ENCODE measurements at places on chromosomes 3 and 15.

DNA sequence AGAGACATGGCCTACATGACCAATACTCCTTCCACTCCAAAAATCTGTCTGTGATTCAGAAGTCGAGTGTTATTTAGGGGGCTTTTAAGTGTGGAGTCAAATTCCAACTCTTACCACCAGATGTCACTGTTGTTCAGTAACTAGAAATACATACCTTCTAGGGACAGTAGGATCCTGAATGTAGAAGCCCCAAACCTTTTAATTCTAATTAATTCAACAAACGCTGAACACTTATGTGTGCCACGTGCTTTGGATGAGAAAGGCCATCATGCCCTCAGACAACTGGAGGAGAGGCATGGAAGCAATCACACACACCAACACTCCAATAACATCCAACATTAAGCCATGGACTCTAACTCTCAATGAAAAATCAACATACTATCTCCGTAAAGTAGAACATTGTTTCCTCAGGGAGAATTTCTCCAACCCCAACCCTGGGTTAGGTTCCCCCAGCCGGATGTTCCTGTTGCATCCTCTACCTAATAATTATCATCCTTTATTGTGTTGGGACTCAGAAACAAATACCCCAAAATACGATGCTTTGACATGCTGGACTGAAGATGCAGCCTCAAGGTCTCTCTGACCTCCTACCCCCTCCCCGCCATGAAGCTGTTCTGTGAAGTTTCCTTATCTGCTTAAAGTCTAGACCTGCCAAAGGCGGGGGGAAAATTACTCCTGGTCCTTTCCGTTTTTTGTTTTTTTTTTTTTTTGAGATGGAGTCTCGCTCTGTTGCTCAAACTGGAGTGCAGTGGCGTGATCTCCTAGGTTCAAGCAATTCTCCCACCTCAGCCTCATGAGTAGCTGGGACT lies 8.0 kb upstream of the CCDC13 start:
- no peak for DNase-seq

DNA sequence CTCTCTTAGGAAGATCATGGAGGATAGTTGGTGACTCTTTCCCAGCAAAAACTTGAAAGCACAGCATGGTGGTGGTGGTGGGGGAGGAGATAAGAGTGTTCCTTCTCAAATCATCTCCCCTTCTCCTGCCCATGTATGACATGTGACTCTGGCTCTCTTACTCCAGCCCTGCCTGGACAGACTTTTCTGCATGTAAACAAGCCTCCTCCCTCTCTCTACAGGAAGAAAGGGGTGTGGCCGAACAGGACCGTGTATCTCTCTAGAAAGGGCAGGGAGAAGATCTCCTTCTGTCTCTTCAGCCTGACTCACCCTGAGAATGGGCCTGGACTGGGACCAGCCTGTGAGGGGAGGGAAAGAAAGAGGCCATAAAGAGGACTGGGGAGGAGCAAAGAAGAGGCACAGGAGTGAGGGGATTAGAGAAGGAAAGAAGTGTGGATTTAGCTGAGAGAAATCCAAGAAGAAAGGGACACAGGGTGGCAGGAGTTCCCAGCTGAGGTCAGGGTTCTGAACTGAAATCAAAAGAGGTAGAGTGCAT lies 1.5 kb downstream of the CELF6 start:
- no peak for DNase-seq

- no peak for DNase-seq
Observed at GRCh38 chr3:15452961-15453360, 25.6 kb downstream of the EAF1 start.

DNA sequence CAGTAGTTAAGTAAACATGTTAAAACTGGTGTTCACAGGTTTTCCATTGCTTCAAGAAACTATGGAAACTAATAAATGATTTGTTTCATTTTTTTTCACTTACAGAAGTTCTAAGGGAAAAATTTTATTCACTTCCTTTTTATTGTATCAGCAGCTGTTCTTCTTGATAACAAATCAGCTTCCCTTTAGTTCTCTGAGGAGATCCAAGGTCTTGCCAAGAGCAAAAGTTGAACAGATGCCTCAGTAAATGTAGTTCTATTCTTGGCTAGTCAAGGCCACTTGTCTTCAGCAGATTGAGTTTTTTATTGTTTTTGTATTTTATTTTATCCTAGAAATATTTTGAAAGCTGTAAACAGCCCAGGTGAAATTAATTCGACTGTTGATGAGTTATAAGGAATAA lies 41.8 kb downstream of the KCNH8 start:
- DNase-seq: no peak

DNA sequence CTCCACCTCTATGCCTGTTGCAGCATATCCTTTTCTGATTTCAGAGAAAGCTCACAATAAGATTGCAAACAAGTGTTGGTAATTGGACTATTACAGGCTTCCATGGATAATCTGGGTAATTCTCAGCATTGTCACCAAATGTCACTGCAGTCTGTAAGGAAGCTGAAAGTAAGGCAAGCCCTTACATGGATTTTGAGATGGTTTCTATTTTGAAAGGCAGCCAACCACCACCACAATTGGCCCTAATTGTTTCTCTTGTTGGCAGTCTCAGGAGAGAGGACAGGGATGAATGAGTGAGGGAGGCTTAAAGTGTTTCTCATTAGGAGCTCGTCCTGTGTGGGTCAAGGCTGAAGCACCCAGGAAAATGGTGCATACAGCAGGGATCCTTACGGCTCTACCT lies 879.9 kb downstream of the TUSC7 start:
- DNase-seq: no peak

GRCh38 chr3:28973609-28974008 lies 307.3 kb upstream of the RBMS3 start:
- DNase-seq: no peak

- DNase-seq: no peak
Observed at GRCh38 chr3:23052208-23052607, 150.9 kb upstream of the UBE2E2 start.

DNA sequence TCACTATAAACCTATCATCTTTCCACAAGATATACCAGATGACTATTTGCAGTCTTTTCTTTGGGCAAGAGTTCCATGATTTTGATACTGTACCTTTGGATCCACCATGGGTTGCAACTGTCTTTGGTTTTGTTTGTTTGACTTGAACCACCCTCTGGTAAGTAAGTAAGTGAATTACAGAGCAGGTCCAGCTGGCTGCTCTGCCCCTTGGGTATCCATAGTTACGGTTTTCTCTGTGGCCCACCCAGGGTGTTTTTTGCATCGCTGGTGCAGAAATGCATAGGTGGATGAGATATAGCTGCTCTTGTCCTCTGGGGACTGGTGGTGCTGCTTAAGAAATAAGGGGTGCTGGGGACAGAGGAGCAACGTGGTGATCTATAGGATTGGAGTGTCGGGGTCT lies 33.8 kb downstream of the CHDH start:
- no peak for DNase-seq

GRCh38 chr15:88657326-88658069 lies 18.7 kb downstream of the ISG20 start:
- DNase-seq: no peak

DNA sequence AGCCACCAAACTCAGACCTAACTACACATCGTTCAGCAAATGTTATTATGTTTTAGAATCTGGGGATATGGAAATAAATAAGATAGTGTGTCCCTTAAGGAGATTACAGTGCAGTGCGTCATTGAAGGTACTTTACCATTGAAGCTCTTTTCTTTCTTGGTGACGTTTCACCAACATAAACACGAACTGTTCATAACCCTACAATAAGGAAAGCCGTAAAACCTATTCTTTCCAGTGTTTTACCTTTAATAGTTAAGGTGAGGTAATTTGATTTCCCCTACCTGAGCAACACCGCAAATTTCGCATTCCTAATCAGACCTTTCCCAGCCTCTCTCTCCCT lies 826 bp downstream of the CCDC66 start:
- no peak for DNase-seq

GRCh38 chr15:81111510-81112470 lies 22.3 kb upstream of the CFAP161 start:
- no peak for DNase-seq

DNA sequence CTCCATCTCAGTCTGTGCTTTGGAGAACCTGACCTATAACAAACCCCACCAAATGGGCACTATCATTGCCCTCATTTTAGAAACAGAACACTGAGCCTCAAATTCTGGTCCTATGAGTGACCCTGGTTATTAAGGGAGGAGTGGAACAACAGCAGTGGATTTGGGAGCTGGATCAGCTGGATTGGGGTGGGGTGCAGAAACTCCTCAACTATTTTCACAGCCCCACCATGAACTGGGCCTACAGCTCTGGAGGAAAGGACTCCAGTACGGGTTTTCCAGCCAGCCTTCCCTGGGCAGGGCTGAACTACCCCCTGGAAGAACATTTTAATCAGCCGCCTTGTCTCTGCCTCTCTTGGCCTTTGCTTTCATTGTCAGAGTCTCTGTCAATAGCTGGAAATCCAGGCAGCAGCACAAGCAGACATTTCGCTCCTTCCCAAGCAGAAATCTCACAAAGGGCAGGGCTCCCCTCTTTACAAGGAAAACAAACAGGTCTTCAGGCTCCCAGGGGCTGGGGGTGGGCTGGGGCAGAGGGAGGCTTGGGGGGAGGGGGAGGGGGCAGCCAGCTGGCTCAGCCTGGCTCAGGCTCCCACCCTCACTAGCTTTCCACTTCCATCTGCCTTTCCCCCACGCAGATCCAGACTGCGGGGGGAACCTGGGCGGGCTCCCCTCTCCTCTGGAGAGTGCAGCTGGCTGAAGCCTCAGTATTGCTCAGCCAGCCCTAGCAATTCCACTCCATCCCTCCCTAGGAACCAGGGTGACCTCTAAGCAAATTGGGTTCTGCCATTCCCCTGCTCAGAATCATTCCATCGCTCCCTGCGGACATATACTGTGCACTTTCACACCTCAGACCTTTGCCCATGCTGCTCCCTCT lies 13.7 kb upstream of the TLE3 start:
- DNase-seq: no peak

- no peak for DNase-seq
Observed at GRCh38 chr15:69504352-69505040, 51.9 kb downstream of the RPLP1 start.

DNA sequence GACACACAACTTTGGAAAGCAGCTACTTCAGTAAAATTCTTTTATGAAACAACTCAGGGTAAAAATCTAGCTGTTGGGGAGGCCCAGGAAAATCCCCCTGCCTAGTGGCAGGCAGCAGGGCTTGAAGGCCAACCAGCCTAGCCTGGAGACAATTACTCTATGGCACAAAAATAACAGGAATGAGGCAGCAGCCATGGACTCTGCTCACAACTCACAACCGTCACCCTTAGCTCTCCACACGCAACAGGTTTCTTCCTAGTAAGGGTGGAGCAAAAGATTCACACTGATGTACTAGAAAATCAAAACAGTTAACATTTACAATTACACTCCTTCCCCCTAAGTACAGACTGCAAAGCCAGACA lies 530 bp upstream of the FBXL22 start:
- DNase-seq: no peak

DNA sequence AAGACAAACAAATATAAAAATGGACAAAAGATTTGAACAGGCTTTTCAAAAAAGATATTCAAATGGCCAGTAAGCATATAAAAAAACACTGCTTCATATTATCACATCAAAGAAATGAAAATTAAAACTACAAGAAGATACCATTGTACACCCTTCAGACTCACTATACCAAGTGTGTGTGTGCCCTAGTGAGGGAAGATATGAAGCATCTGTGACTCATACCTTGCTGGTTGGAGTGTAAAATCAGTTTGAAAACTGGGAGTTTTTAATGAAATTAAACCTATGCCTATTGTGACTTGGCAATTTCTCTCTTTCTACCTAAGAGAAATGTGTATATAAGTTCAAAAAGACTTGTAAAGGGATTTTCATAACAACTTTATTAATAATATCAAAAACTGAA lies 23.5 kb upstream of the SLC15A2 start:
- no peak for DNase-seq

DNA sequence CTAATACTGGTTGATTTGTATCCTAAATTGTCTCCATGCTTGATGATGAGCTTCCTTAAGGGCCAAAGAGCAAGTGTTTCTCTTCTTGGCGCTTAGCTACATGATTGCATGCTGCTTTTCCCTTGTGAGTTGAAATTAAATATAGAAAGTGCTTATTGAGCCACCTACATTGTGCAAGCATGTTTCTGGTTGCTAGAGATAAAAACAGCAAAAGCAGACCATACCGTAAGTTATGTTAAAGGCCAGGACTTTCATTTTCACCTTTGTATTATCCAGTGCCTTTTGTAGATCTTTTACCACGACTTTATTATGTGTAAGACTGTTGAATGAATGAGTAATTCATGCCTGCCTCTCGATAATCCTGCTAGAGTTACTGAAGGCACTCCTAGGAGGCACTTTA lies 41.9 kb upstream of the CCNB2 start:
- no peak for DNase-seq

DNA sequence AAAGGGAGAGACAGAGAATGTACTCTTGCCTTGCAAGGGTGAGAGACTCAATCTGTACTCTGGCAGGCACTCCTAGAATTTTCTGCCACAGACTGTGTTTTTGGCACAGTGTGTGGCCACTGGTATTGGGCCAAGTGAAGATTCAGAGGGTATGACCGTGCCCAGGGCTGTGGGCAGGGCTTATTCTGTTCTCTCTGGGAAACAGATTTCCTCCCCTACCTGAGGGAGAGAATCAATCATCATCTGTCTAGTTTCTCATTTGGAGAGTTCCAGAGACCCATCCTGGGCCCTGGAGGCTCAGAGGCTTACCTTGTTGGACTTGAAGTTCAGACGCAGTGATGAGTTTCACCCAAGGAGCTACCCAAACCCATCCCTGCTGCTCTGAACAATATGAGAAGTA lies 28.2 kb downstream of the CSTA start:
- no peak for DNase-seq

GRCh38 chr3:124283652-124284023 lies 291.7 kb upstream of the ROPN1 start:
- no peak for DNase-seq

- DNase-seq: no peak
Observed at GRCh38 chr3:124101643-124102042, 109.7 kb upstream of the ROPN1 start.

GRCh38 chr3:160287666-160288065 lies 62.4 kb downstream of the C3orf80 start:
- DNase-seq: no peak

DNA sequence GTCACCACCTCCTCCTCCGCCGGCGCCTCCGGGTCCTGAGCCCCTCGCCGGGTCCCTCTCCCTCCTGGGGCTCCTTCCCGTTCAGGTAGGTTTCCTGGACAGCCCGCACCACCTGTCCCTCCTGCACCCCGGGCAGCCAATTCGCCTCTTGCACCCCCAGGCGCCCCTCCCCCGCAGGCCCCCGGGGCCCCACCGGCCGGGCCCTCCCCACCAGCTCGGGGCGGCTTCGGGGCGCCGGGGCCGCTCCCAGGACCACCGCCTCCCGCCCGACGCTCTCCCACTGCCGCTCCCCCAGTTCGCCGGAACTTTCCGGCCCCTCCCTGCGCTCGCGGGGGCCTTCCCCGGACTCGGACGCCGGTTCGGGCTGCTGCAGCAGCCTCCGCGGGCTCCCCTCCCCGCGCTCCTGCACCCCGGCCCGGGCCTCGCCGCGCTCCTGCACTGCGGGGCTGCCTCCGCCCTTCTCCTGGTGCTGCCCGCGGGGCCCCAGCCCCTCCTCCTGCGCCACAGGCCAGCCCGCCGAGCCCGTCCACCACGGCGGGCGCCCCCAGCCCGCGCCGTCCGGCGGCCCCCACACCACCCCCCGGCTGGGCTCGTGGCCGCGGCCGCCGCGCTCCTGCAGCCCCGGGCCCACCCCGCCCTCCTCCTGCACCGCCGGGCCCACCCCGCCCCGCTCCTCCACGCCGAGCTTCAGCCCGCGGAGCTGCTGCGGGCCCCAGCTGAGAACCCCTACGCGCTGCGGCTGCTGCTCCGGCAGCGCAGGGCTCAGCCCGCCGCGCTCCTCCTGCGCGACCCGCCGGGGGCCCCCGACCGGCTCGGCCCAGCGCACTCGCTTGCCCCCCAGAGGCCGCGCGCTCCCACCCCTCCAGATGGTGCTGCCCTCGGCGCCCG lies 587 bp upstream of the TNK2 start:
- DNase-seq: no peak

Data from SW 1271 (cell line).